Endothelial cell (in vitro differentiated cells): ENCODE measurements at places on chromosomes 4 and X. TPM values are rescaled to one million over a fixed set of nuclear protein-coding genes. Genes with fewer than 3 reads are reported as not detected.

DNA sequence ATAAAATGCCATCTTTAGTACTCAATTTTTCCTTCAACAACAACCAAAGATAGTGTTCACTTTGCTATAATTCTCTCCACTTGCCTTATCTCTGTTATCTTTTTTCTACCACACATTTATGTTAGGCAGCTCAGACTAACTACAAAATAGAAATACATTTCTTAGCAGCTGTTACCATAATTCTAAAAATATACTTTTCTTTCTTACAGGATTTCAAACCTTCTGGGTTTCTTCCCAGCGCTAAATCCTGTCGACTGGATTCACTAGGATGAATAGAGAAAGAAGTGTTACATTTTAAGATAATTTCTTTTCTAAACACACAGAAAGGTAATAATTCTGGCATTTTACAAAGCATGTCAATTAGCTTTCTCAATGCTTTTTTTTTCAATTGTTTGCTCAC is 105.5 kb upstream of the GK2 start:
- DNase-seq = no peak

ZCCHC18 gene
- total RNA-seq = 3.6 TPM

DNA sequence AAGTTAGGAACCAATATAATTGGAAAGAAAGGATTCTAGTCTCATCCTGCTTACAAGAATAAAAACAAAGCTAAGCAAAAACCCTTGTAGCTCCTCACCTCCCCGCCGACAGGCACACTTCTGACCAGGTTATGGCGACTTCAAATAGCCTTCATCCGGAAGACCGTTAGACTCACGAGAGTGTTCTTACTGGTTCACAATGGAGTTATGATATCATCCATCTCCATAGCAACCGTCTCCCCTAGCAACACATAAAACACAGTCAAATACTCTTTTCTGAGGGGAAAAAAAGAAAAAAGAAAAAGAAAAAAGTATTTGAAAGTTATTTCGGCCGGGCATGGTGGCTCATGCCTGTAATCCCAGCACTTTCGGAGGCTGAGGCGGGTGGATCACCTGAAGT is at the start of gene IL13RA2:
IL13RA2 (minus strand) TSS at position 162 of the 400 bp plus-strand sequence. CDS start 347 bp downstream, outside the sequence.
- DNase-seq = peak; percentile 3

DNA sequence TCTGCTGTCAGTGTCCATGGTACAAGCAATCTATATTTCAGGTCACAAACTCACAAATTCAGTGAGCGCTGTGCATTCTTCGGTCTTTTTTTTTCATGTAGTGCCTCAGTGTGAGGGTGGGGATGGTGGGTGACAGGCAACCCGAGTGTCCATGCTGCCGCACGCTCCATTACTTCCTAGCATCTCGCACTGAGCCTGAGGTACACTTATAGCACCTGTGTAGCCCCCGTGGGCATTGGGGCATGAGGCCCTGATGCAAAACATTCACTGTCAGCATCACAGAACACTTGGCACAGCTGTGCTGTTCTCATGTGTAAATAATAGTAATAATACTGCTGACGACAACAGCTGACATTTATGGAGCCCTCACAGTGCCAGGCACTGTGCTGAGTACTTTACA is 31.6 kb downstream of the EVC2 start:
- no peak for DNase-seq

GRCh38 chr4:30443289-30443688 is 276.9 kb upstream of the PCDH7 start:
- DNase-seq = no peak

GRCh38 chrX:148930206-148930729 is 429.9 kb downstream of the AFF2 start:
- DNase-seq = no peak

DOCK11 gene
- 10.9 TPM for total RNA-seq

ATP8A1 gene
- 44.0 TPM for total RNA-seq

GRCh38 chr4:55979562-55979961 is 30.8 kb downstream of the CEP135 start:
- DNase-seq = no peak

TREX2 gene
- 1.5 TPM for total RNA-seq

- no peak for DNase-seq
These were observed 19.0 kb downstream of the PHKA2 start for GRCh38 chrX:18964901-18965300.

DNA sequence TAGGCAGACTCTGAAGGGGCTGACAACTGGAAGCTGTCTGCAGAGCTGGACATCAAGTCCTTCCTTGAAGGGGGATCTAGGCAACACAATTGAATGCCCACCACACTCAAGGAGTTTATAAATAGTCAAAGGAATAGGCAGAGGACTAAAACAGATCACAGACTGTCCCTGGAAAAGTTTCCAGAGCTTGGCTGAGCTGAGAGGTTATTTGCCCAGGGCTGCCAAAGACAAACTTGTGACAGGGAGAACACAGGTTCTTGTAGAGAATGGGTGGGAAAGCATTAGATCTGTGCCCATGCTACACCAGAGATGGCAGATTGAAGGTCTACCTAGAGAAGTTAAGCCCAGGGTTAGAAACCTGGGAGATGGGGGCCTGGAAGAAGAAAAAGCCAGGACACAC is 344.6 kb downstream of the MID1IP1 start:
- DNase-seq = no peak

- no peak for DNase-seq
These were observed 43.7 kb downstream of the FHDC1 start for GRCh38 chr4:152979731-152980330.

ARX gene
- not detected for total RNA-seq

HSFX2 gene
- total RNA-seq = 2.0 TPM

DNA sequence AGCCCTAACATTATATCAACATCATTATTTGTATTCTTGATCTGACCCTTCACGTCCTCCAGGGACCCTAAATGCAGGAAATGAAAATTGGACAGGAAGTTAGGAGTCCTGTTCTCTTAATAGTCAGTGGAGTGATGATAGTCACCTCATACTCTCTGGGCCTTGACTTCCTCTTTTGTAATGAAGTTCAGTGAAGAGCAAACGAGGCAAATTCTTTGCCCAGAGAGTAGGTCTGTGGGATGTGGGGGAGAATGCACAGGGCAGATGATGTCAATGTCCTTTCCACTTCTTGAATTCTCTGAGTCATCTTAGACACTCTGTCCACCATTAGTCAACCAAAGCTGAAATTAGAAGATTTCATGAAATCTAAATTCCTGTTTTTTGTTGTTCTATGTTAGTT is 17.1 kb upstream of the GPRIN3 start:
- DNase-seq = no peak

HSPA4L gene
- 1.6 TPM for total RNA-seq

- DNase-seq = no peak
These were observed 40.1 kb upstream of the PDK3 start for GRCh38 chrX:24424948-24425347.

GRCh38 chr4:41873380-41874295 is 61.6 kb upstream of the TMEM33 start:
- DNase-seq = peak; percentile 33

SATL1 gene
- total RNA-seq = 0.15 TPM

DNA sequence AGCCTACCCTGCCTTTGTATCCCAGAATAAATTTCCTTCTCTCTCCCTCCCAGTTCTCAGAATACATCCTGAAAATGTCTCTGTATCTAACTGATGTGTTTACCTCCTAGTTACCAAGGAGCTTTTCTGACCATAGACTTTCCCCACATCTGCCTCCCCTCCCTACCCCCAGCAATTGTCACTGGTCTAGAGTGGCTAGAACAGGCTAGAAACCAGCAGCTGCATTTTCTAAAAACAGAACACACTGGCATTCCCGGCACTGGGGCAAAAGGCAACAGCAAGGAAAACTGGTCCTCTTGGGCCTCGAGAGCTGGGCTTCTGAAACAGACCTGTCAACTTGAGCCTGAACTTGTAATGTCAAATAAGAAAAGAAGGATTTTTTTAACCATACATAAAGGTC is 16.4 kb downstream of the TASL start:
- DNase-seq = no peak

DNA sequence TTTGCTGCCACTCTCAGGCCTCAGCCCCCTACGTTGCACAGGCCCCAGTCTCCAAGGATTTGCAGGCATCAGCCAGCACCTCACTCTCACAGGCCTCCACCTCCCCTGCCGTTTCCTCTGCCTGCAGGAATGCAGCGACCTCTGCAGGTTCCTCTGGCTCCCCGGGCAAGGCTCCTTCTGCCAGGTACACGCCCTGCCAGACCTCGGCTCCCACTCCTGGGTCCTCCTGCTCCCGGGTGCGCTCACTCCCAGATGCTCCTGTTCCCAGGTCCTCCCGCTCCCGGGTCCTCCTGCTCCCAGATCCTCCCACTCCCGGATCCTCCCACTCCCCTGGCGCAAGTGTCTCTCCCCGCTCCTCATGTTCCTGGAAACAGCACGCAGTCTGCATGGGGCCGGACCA is 144.4 kb upstream of the RADX start:
- no peak for DNase-seq

- no peak for DNase-seq
These were observed 14.3 kb upstream of the NAT8L start for GRCh38 chr4:2044542-2045517.

GRCh38 chrX:53422861-53423306 is at the start of gene RIBC1:
TSS of gene RIBC1 (plus strand) at chrX:53422873. CDS start at chrX:53426277, 3,404 bp downstream.
- no peak for DNase-seq

LGI2 gene
- total RNA-seq = 0.18 TPM

DNA sequence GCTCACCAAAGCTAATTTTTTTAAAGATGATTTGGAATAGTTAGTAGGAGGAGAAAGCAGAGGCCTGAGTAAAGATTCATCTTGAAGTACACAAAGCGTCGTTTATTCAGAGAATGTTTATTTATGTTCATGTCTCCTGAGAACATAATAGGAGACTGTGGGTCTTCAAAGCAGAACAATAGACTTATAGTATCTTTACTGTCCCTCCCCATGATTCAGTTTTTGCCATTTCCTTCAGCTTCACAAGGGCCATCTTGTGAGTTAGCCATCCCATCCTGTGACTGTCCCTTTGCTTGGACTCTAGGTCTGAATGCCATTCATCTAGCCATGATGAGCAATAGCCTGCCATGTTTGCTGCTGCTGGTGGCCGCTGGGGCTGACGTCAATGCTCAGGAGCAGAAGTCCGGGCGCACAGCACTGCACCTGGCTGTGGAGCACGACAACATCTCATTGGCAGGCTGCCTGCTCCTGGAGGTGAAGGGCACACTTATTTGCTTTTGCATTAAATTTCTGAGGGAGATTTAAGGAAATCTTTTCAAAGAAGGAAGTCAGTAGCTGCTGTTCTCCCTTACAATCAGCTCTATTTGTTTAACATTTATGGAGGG is 105.8 kb downstream of the NFKB1 start:
- no peak for DNase-seq

DNA sequence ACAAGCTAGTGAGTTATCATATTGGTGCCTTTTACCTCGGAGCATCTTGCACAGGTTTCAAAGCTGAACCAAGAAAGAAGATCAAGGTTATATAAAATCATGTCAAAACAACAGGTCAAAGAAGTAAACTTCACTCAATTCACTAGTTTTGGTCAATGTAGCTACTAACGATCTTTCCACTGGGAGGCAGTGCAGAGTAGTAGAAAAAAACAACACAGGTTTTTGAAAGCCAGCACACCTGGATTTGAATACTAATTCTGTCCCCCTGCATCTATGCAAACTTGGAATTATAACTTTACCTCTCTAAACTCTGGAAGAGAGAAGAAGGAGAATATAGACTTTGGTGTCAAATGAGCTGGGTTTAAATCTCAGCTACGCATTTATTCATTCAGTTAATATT is 266.1 kb downstream of the GRIA3 start:
- DNase-seq = peak; percentile 4
